ENCODE measurements at places on chromosomes 16 and 17.

- no peak for DNase-seq
Observed at GRCh38 chr16:83245061-83245460, 562.7 kb upstream of the HSBP1 start.

- no peak for DNase-seq
Observed at GRCh38 chr17:42097691-42098631, at the start of gene ZNF385C. Gene ZNF385C (minus strand): TSS chr17:42098473. CDS start chr17:42063056, 35,417 bp downstream.

DNA sequence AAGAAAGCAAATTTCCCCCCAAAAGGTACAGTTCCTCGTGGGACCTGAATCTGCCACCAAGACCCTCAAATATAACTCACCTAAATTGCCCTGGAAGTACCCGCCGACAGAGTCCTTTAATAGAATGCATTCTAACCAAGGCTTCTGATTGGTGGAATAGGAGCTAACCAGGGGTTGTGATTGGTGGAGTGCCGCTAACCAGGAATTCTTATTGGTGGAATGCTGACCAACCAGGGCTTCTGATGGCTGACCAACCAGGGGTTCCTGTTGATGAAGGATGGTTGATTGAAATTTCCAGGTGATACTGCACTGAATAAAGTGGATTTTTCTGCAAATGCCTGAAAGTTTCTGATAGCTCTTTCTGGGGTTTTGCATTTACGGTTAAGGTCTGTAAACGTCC, 6.5 kb downstream of the TFAP4 start:
- no peak for DNase-seq

DNA sequence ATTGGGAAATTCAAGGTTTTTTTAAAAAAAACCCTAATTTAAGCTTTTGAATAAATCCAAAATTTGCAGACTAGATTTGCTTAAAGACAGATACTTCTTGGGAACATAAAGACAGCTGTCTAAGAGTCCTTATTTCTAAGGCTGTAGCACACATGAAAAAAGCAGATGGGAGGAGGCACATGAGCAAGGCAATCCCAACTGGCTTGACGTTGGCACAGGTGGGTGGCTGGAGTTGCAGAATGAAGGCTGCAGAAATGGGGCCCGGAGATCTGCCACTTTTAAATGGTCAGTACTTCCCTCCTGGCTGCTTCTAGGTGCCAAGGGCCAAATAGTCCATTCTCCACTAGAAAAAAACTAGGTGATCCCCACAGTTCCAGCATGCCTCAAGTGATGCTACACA, 4.4 kb downstream of the KIAA0753 start:
- DNase-seq, result no peak

GRCh38 chr17:58331815-58332777, 3.5 kb upstream of the TSPOAP1 start:
- DNase-seq, result peak; percentile 80

DNA sequence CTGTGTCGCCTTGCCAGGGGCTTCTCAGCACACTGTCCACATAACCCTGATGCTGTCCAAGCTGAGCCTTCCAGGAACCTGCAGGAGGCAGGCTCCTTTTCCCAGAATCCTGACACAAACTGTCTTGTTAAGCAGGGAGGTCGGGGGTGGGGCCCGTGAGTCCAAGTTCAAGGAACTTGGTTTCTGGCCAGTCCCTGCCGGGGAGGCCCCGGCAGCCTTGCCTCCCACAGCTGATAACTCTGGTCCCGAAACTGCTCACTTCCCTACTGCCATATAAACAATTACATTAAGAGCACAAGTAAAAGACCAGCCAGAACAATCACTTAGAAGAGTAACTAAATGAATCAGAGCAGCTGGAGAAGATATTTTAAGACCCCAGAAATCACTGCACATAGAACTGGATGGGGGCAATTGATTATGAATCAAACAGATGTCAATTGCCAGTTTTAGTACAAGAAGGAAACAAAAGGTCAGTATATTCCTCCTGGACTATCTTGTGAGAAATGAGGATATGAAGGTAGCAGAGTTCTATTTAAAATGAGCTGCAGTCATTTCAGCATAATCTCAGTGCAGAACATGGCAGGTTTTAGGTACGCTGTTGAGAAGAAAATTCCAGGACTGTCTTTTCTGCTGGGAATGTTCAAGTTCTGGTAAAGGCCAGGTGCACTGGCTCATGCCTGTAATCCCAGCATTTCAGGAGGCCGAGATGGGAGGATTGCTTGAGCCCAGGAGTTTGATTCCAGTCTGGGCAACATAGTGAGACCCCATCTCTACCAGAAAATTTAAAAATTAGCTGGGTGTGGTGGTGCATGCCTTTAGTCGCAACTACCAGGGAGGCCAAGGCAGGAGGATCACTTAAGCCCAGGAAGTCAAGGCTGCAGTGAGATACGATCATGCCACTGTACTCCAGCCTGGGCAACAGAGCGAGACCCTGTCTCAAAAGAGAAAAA, 169.8 kb downstream of the PITPNC1 start:
- no peak for DNase-seq

GRCh38 chr16:6362321-6362720, 970.3 kb upstream of the RBFOX1 start:
- no peak for DNase-seq
